Activated naive CD8-positive, alpha-beta T cell treated with anti-CD3 and anti-CD28 coated beads, Interleukin-2, amount 10 ng/mL, durations not matched to agents 7 days and 5 days (primary cell): ENCODE measurements at places on chromosomes 3 and 15.

- H3K4me3 ChIP-seq, result peak overlapping the region; percentile 92
- peaks cover 43% of the 10 kb centered on the region for H3K4me1 ChIP-seq
- H3K27me3 ChIP-seq, result peaks cover 21% of the 10 kb centered on the region
- peak overlapping the region; percentile 85 for H3K27ac ChIP-seq
Observed at GRCh38 chr3:13072239-13072599, 1.0 kb downstream of the IQSEC1 start.

GRCh38 chr3:100297784-100298183 lies 36.8 kb upstream of the NIT2 start:
- no peaks in the 10 kb centered on the region for H3K27me3 ChIP-seq
- no peak overlapping the region for H3K27ac ChIP-seq
- no peak overlapping the region for H3K4me3 ChIP-seq
- H3K36me3 ChIP-seq, result peaks cover 16% of the 10 kb centered on the region

GRCh38 chr15:91522605-91523332 lies 330.7 kb upstream of the SLCO3A1 start:
- peak; percentile 36 for DNase-seq
- peak overlapping the region; percentile 45 for H3K4me3 ChIP-seq
- peaks cover 26% of the 10 kb centered on the region for H3K36me3 ChIP-seq

DNA sequence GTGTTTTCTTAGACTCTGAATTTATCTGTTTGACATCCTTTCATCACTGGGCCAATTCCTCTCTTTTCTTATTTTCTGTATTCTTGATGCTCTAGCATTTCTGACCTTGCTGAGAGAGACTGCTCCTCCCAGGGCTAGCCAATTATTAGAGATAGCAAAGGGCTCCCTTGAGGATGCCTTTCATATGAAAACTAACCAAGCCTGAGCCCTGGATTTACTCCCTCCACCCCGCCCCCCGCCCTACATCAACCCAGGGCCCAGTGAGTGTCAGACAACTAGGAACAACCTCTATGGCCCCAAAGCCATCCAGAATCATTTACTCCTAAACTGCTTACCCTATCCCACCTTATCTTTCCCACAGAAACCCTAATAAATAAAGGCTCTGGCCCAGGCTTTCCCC lies 69.7 kb upstream of the LARS2 start:
- peaks cover 3% of the 10 kb centered on the region for H3K4me1 ChIP-seq
- DNase-seq, result no peak
- H3K36me3 ChIP-seq, result no peaks in the 10 kb centered on the region
- no peak overlapping the region for H3K4me3 ChIP-seq
- H3K27ac ChIP-seq, result no peak overlapping the region

GRCh38 chr15:60960517-60960916 lies 268.6 kb downstream of the RORA start:
- no peak overlapping the region for H3K27ac ChIP-seq
- no peaks in the 10 kb centered on the region for H3K4me1 ChIP-seq
- H3K4me3 ChIP-seq, result no peak overlapping the region
- H3K27me3 ChIP-seq, result peaks cover 5% of the 10 kb centered on the region

GRCh38 chr3:33355611-33356010 lies 78.4 kb downstream of the FBXL2 start:
- no peak for DNase-seq
- H3K4me1 ChIP-seq, result no peaks in the 10 kb centered on the region
- H3K27me3 ChIP-seq, result peaks cover 8% of the 10 kb centered on the region
- H3K36me3 ChIP-seq, result no peaks in the 10 kb centered on the region
- no peak overlapping the region for H3K4me3 ChIP-seq

DNA sequence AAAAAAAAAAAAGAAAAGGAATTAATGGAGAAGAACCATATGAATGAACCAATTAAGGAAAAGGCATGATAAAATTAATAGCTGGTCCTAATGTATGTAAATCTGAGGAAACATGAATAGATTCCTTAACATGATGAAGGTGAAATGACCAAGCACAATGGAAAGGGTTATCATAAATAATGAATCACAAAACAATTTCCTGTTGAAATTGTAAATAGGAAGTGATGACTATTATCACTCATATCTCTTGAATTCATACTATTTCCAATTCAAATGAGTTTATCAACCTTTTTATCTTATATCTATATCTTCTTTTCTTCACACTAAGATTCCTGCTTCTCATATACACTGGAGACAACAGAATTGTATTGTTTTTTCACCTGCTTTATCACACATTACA lies 32.0 kb downstream of the AADACL2 start:
- no peaks in the 10 kb centered on the region for H3K4me1 ChIP-seq
- H3K4me3 ChIP-seq, result no peak overlapping the region
- no peak for DNase-seq
- H3K27me3 ChIP-seq, result no peaks in the 10 kb centered on the region

DNA sequence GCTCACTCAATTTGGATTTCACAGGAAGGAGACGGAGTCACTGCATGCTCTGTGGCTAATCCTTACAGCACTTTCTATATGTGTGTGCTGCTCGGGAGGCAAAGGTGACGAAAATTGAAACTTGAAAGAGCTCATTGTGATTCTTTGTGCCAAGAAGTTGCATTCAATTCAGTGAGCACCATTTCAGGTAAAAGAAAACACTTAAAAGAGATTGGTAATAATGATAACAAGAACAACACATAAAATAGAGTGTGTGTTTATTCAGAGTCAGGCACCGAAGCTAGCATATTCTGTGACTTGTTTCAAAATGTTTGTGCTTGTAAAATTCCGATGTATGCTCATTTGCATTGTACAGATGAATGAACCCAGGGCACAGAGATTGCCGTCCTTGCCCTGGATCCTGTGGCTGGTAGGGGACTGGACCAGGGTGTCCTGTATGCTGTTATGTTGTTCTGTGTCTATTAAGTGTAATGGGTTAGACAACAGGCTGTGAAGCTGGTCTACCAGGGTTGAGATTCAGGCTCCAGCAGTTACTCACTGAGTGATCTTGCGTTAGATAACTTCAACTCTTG lies 193.3 kb upstream of the PROK2 start:
- peaks cover 8% of the 10 kb centered on the region for H3K4me1 ChIP-seq
- no peaks in the 10 kb centered on the region for H3K36me3 ChIP-seq
- no peak overlapping the region for H3K4me3 ChIP-seq
- H3K27me3 ChIP-seq, result no peaks in the 10 kb centered on the region
- DNase-seq, result no peak
- no peak overlapping the region for H3K27ac ChIP-seq

DNA sequence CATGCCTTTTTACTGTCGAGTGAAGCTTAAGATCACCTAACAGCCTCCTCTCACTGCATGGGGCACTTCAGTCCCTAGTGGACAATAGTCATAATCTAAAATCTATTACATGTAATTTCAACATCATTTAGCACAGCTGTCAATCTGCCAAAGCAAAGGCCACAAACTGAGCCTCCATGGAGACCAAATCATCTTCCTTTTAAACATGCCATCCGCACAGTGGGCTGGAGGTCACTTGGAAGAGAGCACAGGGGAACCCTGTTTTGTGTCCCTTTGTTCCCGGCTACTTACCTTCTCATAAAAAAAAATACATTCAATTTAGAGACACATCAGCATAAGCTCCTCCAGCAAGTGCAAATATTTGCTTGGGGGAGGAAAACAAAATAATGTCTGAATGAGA lies 167.3 kb downstream of the SQOR start:
- H3K4me3 ChIP-seq, result no peak overlapping the region
- peaks cover 3% of the 10 kb centered on the region for H3K27me3 ChIP-seq
- DNase-seq, result no peak
- H3K4me1 ChIP-seq, result no peaks in the 10 kb centered on the region

- no peaks in the 10 kb centered on the region for H3K36me3 ChIP-seq
- no peak for DNase-seq
- H3K27me3 ChIP-seq, result peaks cover 11% of the 10 kb centered on the region
- no peak overlapping the region for H3K4me3 ChIP-seq
- H3K27ac ChIP-seq, result no peak overlapping the region
Observed at GRCh38 chr3:185316740-185317412, 46.1 kb upstream of the MAP3K13 start.

DNA sequence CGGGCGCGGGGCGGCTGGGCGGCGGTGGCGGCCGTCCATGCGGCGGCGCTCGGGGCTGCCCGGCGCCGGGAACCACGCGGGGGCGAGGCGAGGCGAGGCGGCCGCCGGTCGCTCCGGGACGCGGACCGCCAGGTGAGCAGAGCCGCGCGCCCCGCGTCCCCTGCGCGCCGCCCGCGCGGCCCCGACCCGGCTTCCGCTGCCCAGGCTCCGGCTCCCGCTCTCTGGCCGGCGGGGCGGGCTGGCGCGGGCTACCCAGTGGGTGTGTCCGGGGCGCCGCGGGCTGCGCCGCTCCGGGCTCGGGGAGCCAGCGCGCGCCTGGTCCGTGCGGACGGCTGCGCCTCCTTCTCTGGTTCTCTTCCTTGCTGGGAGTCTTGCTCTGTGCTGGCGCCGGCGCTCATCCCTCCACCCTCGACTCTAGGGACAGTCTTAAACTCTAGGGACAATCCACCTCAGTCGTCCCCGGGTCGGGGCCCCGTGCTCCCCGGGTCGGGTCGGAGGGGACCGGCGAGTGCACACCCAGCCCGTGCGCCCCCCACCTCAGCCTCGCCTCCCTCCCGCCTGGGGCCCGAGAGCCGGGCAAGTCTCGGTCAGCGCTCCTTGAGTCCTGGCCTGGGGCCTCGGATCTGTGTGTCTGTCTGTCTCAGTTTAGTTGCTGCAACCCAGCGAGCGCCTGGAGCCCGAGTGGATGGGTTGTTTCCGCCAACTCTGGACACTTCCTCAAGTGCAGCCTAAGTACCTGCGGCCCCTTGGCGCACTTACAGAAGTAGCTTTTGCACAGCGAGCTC lies 488 bp downstream of the THSD4 start:
- H3K27me3 ChIP-seq, result peaks cover 45% of the 10 kb centered on the region
- peaks cover 2% of the 10 kb centered on the region for H3K4me1 ChIP-seq
- peak overlapping the region; percentile 66 for H3K4me3 ChIP-seq
- no peak for DNase-seq
- H3K27ac ChIP-seq, result no peak overlapping the region

DNA sequence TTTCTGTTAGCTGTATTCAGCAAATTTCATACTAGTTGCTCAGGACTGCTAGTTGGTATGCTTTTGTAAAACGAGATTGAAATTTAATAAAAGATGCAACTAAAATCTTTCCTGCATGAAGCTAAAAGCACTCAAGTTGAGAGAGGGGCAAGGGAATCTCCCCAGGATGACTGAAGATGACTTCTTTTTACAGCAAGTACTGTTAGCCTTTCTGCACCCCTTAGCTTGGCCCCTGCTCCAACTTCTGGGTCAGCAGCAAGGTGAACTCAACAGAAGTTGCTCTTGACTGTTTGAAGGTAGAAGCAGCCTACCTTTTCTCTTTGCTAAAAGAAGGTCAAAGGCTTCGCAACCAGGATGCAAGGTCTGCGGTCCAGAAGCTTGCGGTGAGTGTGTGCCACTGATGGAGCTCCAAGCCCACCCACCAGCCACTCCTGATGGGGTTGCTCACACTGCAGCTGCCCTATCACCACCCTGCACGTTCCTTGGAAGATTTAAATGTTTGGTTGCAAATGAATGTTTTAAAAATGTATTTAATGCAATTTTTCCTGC lies 32.5 kb downstream of the NME9 start:
- H3K27me3 ChIP-seq, result no peaks in the 10 kb centered on the region
- no peak overlapping the region for H3K4me3 ChIP-seq
- H3K36me3 ChIP-seq, result peaks cover 31% of the 10 kb centered on the region
- H3K27ac ChIP-seq, result no peak overlapping the region
- no peak for DNase-seq

GRCh38 chr3:141828890-141829289 lies 47.6 kb upstream of the ATP1B3 start:
- no peaks in the 10 kb centered on the region for H3K36me3 ChIP-seq
- no peak for DNase-seq
- no peaks in the 10 kb centered on the region for H3K27me3 ChIP-seq
- no peak overlapping the region for H3K4me3 ChIP-seq
- no peak overlapping the region for H3K27ac ChIP-seq

DNA sequence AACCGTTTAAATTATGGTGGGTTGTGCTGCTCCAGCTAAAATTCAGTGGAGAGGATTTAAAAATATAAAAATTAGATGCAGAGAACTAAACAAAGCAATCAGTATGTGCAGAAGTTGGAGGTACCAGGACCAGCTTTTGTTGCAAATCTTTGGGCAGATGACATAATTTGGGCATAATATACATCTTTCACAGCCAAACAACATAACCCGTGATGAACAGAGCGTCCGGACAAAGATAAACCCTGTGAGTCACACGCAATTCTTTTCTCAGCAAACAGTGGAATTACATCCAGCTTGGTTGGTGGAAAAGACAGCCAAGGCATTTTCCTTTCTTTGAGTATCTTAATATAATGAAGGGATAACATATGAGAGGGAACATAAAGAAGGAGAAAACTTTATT lies 419.4 kb upstream of the ADAMTS9 start:
- DNase-seq, result no peak
- H3K27ac ChIP-seq, result no peak overlapping the region
- H3K4me1 ChIP-seq, result no peaks in the 10 kb centered on the region
- H3K36me3 ChIP-seq, result no peaks in the 10 kb centered on the region

GRCh38 chr3:43497422-43497821 lies 124.4 kb downstream of the ANO10 start:
- peaks cover 24% of the 10 kb centered on the region for H3K4me1 ChIP-seq
- no peak overlapping the region for H3K27ac ChIP-seq
- DNase-seq, result no peak
- peaks cover 2% of the 10 kb centered on the region for H3K36me3 ChIP-seq
- no peak overlapping the region for H3K4me3 ChIP-seq
- H3K27me3 ChIP-seq, result no peaks in the 10 kb centered on the region

DNA sequence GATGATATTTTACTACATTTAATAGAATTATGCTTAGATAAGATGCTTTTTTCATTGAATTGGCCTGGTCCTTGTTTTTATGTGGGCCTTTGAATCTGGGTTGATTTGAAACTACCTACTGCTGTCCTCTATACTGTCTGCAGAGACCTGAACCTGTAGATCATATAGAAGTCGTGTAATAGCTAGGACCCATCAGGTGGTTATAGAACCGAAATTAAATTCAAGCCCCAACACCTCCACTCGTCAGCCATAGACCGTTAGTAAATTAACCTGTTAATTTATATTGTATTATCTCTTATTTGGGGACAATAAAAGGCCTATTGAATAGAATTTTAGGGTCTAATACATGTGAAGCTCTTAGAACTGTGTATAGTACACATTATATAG lies 108.4 kb downstream of the MBNL1 start:
- no peaks in the 10 kb centered on the region for H3K27me3 ChIP-seq
- H3K4me3 ChIP-seq, result no peak overlapping the region
- DNase-seq, result no peak
- no peak overlapping the region for H3K27ac ChIP-seq
- H3K36me3 ChIP-seq, result peaks cover 32% of the 10 kb centered on the region

DNA sequence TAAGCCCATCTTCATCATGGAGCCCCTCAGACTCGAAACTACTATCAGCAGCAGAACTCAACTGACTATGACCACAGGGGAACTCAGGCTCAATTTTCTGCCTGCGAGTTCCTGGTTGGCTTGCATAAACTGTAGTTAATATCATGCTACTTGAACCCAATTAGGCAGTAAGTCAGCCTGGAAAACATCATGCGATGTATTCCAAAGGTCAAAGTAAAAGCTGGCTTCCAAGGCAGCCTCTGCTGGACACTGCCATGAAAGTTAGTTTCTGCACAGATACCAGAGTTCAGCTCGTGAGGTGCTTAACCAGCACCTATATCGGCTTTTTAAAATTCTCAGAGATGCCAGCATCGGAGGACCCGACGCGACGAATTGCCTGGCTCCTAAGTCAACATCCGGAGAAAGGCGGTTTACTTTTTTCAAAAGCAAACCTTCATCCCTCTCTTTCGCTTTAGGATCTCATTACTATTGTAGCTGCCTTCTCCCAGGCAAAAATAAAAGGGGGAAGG lies 3.8 kb downstream of the ANP32A start:
- peak overlapping the region; percentile 88 for H3K4me3 ChIP-seq
- H3K27ac ChIP-seq, result peak overlapping the region; percentile 96
- peaks cover 38% of the 10 kb centered on the region for H3K4me1 ChIP-seq
